MV-4-11 (cell line): ENCODE measurements at places on chromosomes 16 and 17.
A peak's percentile ranks its signal among the peaks of the same experiment; 100 is the strongest.

- DNase-seq, result no peak
Observed at GRCh38 chr16:57600048-57600835, 28.2 kb upstream of the ADGRG1 start.

DNA sequence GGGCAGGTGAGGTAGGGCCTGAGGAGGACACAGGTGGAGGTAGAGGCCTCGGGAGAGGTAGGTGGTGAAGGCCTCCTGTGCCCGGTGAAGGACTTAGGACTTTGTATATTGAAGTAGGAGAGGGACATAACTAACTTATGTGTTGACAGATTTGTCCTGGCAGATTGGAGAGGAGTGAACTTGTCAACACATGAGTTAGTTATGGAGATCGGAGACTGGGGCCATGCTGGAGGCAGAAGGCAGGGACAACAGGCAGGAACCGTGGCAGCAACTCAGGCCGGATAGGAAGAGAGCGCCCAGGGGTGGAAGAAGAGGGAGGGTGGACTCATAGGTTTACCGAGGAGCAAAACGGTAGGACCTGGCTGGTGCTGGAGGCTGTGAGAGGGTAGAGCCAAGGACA lies 18.4 kb downstream of the GLP2R start:
- no peak for DNase-seq

GRCh38 chr17:40219594-40220338 lies 662 bp downstream of the WIPF2 start:
- peak; percentile 9 for DNase-seq

GRCh38 chr16:35598696-35599332 lies 2139.4 kb downstream of the TP53TG3F start:
- peak; percentile 94 for DNase-seq

- DNase-seq, result peak; percentile 88
Observed at GRCh38 chr16:66520406-66521170, 29.3 kb downstream of the TK2 start.
